Gastroesophageal sphincter (tissue), 4 donors: ENCODE measurements at places on chromosomes 2 and 18. TPM values are rescaled to one million over a fixed set of nuclear protein-coding genes. Genes with fewer than 3 reads are reported as not detected.

DNA sequence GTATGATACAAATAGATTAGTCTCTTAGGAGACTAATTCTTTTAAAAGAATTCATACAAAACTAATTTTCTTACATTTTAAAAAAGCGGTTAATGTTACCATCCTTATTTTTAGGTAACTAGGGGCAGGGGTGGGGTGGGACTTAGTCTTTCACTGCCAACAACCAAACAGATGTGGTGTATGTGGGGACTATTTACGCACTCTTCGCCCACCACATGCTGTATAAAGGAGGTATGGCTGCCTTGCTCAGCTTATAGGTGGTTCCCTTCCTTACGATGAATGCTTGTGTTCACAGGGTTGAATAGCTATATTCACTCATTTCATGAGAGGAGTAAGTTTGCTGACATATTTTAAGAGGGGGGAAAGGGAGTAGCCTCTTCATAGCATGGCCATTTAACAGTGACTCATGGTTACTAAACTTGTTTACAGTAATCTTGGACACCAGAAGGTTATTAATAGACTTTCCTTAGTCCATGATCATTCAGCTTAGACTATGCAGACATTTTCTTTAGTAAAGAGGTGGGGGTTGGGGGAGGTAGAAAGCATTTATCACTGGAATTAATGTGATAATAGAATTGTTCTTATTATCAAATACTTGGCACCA lies 61.8 kb downstream of the CAB39 start:
- ATAC-seq, result peak; percentile 84

DNA sequence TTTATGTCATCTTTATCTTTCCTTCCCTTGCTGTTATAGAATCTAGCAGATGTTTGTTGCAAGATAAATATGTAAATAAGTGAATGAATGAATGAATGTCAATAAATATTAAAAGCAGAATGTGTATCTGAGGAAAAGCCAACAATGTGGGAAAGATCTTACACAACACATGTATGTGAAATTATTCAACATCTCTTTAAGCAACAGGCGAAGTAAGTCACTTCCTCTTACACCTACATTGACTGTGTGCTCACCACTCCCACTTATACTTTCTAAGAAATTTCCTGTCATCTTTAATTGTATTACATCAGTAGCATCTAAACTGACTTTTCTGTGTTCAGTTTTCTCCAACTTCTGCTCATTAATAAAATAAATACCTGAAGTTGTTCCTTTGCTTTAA lies 43.0 kb downstream of the RAD51AP2 start:
- ATAC-seq, result no peak

DNA sequence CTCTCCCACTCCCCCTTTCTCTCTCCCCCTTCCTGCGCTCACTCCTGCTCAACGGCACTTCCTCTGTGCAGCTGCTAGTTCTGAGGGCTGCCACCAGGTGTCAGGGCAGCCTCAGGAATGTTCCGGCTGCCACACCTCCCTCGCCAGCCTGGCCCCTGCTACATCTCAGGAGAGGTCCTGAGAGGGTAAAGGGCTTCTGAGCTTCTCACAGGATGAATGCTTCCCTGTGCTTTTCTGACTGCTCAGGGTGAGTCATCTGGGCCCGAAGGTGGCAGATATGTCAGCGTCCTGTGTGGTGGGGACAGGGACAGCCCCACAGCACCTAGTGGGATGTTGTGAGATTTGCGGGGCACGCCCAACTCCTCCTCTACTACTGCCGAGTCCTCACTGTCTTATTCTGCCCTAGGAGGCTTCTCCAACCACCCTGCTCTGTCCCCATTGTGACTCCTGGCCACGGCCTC lies 49.0 kb downstream of the PLEKHB2 start:
- peak; percentile 80 for ATAC-seq

Gene LOXHD1
- total RNA-seq, result 0.15 TPM

DNA sequence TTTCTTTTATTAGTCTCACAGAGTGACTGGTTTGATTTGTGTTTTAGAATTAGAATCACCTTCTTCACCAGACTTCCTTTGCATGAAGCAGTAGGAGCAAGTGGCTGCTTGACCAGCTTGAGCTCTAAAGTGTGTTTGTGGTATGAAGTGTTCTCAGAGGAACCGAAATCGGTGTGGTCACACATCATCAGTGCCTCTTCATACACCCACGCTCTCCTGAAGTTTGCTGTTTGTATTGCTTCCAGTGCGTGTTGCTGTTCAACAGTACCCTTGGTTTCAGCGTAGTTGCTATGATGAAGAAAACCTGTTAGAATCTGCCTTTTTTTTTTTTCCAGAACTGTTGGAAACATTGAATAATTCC lies 77.9 kb downstream of the LIMS1 start:
- no peak for ATAC-seq

Gene HOXD1
- 0.13 TPM for total RNA-seq

- no peak for ATAC-seq
These were observed at the start of gene HOXD12 for GRCh38 chr2:176099728-176100546. HOXD12 (plus strand) TSS chr2:176099795; CDS start chr2:176099802, 7 bp downstream.

Gene ZSWIM2
- total RNA-seq, result not detected

- no peak for ATAC-seq
These were observed 138.5 kb downstream of the MEIS1 start for GRCh38 chr2:66573416-66573815.

Gene ADRA2B
- 4.9 TPM for total RNA-seq

DNA sequence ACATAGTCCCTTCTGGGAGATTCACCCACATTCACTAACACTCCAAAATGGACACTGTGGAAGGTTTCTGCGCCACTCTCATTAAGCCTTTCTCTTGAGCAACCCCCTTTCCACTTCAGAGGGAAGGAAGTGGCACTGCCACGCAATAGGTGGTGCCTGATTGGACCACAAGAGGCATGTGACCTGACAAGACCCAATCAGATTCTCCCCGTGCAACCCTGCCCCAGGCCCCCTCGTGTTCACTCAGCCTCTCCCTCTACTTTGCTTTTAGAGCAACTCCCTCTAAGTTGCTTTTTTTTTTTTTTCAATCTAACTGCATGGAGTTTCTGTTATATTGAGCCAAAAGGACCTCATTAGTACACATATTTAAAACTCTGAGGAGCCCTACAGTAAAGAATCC lies 158.0 kb downstream of the EN1 start:
- ATAC-seq, result no peak

DNA sequence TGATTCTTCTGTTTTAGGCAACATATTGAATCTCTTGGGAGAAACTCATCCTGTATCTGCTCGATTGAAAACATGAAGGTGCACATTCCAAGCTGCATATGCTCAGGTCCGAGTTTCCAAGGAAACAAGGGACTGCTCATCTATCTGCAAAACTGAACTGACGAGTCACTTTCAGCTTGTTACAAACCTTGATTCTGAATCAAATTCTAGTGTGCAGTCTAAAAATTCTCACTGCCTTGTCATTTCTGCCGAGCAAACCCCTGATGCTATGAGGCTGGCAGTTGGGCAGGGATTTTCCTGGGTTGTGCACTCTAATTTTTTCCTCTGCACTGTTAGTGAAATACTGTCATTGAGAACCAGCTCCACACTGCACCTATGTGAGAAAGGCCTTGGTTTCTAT lies 101.3 kb upstream of the ETAA1 start:
- ATAC-seq, result no peak

DNA sequence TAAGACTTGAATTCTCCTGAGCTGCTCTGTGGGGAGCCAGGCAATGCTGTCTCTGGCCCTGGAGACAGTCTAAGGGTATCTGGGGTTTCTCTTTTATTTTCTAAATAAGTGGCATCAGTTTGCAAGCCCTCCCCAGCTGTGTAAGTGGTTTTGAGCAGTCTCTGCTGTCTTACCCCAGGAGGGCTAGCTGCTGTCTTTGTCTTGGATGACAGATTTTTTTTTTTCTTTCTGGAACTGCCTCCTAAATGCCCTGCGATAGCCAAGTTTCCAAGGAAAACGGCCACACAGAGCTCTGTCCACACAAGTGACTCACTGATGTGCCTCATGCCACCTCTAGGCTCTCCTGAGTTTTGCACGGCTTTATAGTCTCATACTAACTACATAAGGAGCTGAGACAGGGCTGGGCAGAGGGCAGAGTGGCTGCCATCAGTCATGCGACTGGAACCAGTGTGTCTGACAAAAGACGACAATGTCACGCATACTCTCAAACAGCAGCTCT lies 37.2 kb upstream of the THOC1 start:
- ATAC-seq, result no peak

GRCh38 chr18:57797209-57797651 lies 5.9 kb downstream of the ATP8B1 start:
- no peak for ATAC-seq

GRCh38 chr2:207812726-207813080 lies 43.0 kb upstream of the FZD5 start:
- ATAC-seq, result no peak

Gene PROC
- not detected for total RNA-seq

DNA sequence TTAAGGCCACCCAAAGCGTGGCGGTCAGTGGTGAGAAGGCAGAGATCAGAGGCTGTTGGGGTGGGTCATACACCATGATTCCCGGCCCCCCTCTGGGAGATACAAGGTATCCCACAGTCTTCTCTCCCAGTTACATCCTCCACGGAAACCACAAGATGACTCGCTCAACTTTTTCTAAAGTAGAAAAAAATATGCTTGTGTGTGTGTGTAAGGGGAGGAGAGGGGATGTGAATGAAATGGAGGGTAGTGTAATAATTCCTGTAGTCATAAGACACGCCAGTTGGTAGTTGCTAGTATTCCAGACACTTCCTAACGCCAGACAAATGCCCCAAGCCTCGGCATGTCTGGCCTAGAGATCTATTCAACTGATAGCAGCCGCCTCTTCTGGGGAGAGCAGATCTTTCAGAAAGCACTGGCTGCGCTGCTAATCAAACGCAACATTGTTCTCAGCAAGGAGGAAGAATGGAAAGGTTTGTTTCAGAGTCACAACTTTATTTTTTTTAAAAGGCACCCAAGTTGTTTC lies 143.5 kb downstream of the TGIF1 start:
- peak; percentile 3 for ATAC-seq

GRCh38 chr2:167340322-167340721 lies 452.0 kb downstream of the XIRP2 start:
- ATAC-seq, result no peak

- ATAC-seq, result no peak
These were observed 35.7 kb downstream of the NOL10 start for GRCh38 chr2:10654069-10654468.

GRCh38 chr18:48800876-48801727 lies 149.7 kb downstream of the SMAD7 start:
- no peak for ATAC-seq

Gene EPAS1
- total RNA-seq, result 101 TPM

DNA sequence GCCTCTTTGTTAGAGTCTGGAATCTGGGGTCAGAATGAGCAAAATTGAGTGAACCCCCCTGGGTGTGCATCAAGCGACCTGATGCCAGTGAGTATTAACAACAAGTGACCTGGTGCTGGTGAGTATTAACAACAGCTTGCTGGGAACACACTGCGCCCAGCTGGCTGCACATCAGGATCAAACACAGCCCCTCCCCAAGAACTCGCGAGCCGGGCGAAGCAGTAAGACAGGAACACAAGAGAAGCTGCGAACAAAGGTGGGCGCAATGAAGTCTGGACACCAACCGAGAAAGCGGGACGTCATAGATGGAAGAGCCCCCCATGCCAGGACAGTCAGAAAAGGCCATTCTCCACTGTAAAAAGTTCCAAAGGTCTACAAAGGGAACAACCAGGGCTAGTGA lies 34.3 kb downstream of the CRACDL start:
- ATAC-seq, result no peak

DNA sequence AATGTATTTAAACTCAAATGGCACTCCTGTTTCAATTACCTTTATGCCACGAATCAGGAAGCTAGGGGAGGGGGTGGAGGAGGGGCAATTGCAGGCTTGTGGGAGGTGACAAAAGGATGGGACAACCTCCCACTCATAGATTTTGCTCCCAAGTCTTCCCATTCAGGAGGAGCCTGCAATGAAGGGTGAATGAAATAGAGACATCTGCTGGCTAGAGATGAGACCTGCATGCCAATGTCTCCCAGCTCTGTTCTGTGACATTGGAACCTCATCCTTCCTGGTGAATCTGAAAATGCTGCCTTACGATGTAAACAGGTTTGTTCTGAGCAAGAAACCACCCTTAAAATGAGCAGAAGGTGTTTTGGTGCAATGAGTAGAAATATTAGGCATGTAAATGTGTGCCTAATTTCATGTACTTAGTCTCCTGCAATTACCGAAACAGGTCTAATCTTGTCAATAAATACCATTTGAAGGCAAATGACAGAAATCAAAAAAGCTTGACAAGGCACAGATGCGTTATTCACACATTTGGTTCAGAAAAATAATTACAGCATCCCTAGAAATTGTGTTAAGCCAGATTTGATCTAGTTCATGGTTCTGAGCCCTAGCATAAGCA lies 2.7 kb upstream of the PID1 start:
- peak; percentile 63 for ATAC-seq

DNA sequence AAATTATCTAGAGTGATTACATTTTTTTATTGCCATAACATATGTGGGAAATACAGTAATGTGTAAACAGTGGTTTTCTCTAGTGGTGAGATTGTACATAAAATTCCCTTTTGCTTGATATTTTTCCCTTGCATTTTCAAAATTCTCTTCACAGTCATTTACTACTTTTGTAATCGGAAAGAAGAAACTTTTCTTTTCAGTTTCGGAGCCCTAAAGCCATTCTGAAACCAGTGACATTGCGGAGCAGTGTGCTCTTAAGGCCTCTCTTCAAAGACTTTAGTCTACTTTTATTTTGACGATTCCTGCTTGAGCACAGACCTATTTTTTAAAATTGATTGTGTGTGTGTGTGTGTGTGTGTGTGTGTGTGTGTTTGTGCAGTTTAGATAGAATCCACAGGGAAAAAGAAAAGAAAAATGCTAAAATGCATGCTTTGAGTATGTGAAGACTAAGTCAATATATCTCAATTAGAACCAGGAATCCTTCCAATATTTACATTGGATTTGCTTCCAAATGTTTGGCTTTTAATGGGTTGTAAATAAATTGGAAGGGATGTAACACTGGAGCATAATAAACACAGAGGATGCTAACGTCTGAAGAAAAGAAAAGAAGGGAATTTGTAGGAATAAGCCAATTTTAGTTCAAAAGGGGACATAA lies 357.4 kb downstream of the RND3 start:
- ATAC-seq, result no peak

GRCh38 chr2:155062250-155062921 lies 363.9 kb downstream of the KCNJ3 start:
- ATAC-seq, result no peak

- ATAC-seq, result no peak
These were observed 35.4 kb downstream of the B4GALT6 start for GRCh38 chr18:31648966-31649429.

DNA sequence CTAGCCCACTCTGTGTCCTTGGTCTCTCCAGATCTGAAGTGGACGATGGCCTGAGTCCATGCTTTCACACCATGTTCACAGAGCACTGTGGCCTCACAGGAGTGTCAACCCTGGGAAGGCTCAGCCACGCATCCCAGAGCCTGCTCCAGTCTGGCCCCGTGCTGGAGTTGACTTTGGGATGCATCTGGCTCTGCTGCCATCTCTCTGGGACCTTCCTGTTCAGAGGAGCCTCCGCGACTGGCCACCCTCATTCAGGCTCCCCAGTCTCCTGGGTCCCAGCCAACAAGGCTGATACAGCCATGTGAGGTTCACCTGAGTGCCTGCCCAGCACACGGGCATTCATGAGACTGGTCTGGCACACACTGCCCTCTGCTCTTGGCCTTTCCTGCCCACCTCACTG lies 199.7 kb upstream of the RAB6C start:
- ATAC-seq, result no peak

GRCh38 chr18:26865557-26865956 lies at the start of gene AQP4:
AQP4 (minus strand) TSS chr18:26865707; CDS start chr18:26865689, 18 bp downstream.
- ATAC-seq, result no peak

- peak; percentile 91 for ATAC-seq
These were observed 105.5 kb downstream of the ZEB2 start for GRCh38 chr2:144414324-144414845.

Gene CCDC68
- 6.2 TPM for total RNA-seq

GRCh38 chr2:165629776-165630175 lies 160.3 kb downstream of the CSRNP3 start:
- no peak for ATAC-seq
